ENCODE measurements at places on chromosomes 2 and 18. TPM values are rescaled to one million over a fixed set of nuclear protein-coding genes. Genes with fewer than 3 reads are reported as not detected.

GULP1 gene
- 78.2 TPM for total RNA-seq

ADAM23 gene
- 52.1 TPM for total RNA-seq

ASXL3 gene
- total RNA-seq, result 34.2 TPM

COL6A3 gene
- total RNA-seq, result 429 TPM

FKBP7 gene
- total RNA-seq, result 59.1 TPM

ATP6V1B1 gene
- not detected for total RNA-seq

MEIS1 gene
- total RNA-seq, result 68.4 TPM

POU3F3 gene
- total RNA-seq, result 20.5 TPM

LOXHD1 gene
- total RNA-seq, result 0.20 TPM

CCL20 gene
- not detected for total RNA-seq

ILKAP gene
- total RNA-seq, result 38.9 TPM

OTOS gene
- not detected for total RNA-seq

CAVIN2 gene
- total RNA-seq, result 26.6 TPM

All from spinal cord (tissue), 10 donors.